ENCODE measurements at places on chromosomes 3 and 15.

- DNase-seq, result no peak
Measured at GRCh38 chr15:97962263-97962662, 1.8 kb downstream of the ARRDC4 start.

- peak; percentile 82 for DNase-seq
Measured at GRCh38 chr15:41772720-41773331, 1.5 kb upstream of the MAPKBP1 start.

GRCh38 chr15:44550256-44550655 lies 13.3 kb downstream of the EIF3J start:
- peak; percentile 48 for DNase-seq

GRCh38 chr15:40286061-40286532 lies 3.2 kb upstream of the ANKRD63 start:
- no peak for DNase-seq

- DNase-seq, result peak; percentile 59
Measured at GRCh38 chr3:171163101-171164066, 136.9 kb upstream of the SLC2A2 start.

DNA sequence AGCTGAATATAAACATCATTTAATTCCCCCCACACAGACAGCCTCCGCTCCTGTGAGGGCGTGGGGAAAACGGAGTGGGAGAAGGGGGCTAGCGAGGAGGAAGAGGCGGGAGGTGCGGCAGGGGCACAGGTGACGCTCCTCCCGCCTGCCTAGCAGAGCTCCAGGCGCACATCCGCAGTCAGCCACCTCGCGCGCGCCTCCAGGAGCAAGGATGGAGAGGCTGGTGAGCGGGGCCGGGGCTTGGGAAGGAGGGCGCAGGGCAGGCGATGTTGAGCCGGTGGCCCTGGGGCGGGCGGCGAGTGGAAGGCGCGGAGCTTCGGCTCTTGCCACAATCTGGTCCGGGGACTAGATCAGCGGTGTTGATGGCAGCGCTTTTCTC lies at the start of gene CD200:
CD200 (plus strand) TSS at position 155 of the 379 bp plus-strand sequence; CDS start at position 212, 57 bp downstream.
- DNase-seq, result peak; percentile 32

DNA sequence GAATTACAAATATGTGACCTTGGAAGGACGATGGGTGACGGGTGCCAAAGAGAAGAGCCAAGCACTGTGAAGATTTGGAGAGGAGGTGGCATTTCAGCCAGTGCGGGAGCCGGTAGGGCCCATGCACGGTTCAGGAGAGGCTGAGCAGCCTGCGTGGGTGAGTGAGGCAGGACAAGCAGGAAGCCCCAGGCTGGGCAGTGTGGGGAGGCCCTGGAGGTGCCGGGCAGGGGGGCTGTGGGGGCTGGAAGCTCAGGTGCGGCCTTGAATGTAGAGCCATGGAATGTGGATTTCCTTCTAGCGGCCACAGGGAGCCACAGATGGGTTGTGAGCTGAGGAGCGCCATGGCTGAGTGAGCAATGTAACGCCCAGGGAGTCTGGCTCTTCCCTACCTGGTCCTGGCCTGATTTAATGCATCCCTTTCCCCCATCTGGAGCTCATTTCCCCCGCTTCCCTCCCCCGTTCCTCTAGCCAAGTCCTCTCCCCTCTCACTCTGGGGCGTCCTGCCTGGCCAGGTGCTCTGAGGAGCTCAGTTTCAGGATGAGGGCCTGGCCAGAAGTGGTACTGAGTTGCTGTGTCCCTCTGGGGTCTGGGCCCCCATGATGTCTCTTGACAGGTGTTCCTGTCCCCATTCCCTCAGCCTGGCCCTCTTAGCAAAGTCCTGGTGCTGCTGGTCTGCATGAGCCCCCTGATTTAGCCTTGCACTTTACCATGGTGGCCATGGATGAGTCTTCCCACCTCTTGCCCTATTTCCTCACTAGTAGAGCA lies 41.8 kb upstream of the IQSEC1 start:
- no peak for DNase-seq
